Hair follicle dermal papilla cell (primary cell): ENCODE measurements at places on chromosomes 2 and 18. TPM values are rescaled to one million over a fixed set of nuclear protein-coding genes. Genes with fewer than 3 reads are reported as not detected.

The ALPG gene
- not detected in 2 replicates for total RNA-seq

The ANO7 gene
- 0.12 and 0.49 TPM in 2 replicates for total RNA-seq

The ASAP2 gene
- total RNA-seq, result 34.0 and 44.6 TPM in 2 replicates

The C2orf15 gene
- total RNA-seq, result not detected in 2 replicates

The SERPINB8 gene
- total RNA-seq, result 25.1 and 28.1 TPM in 2 replicates

The PRSS56 gene
- total RNA-seq, result not detected in 2 replicates

The IL36RN gene
- total RNA-seq, result not detected in 2 replicates

The NCK2 gene
- 31.6 and 33.8 TPM in 2 replicates for total RNA-seq

The HOXD12 gene
- total RNA-seq, result not detected in 2 replicates

The MAP4K4 gene
- 157 and 204 TPM in 2 replicates for total RNA-seq

The POTEE gene
- total RNA-seq, result 0.12 TPM in 1 of 2 replicates, not detected in the other

The NDC80 gene
- total RNA-seq, result 2.3 and 2.9 TPM in 2 replicates

The TXNDC2 gene
- total RNA-seq, result under 0.01 and 0.12 TPM in 2 replicates

The CHRNA1 gene
- total RNA-seq, result 0.16 TPM in 1 of 2 replicates, not detected in the other

The FABP1 gene
- not detected in 2 replicates for total RNA-seq

The SP9 gene
- total RNA-seq, result under 0.01 and 0.12 TPM in 2 replicates

The SRD5A2 gene
- total RNA-seq, result 2.9 and 11.4 TPM in 2 replicates

The BCL11A gene
- 41.9 and 56.3 TPM in 2 replicates for total RNA-seq

The MOCOS gene
- 8.9 and 14.5 TPM in 2 replicates for total RNA-seq
